ENCODE measurements at places on chromosomes 5 and 9.

DNA sequence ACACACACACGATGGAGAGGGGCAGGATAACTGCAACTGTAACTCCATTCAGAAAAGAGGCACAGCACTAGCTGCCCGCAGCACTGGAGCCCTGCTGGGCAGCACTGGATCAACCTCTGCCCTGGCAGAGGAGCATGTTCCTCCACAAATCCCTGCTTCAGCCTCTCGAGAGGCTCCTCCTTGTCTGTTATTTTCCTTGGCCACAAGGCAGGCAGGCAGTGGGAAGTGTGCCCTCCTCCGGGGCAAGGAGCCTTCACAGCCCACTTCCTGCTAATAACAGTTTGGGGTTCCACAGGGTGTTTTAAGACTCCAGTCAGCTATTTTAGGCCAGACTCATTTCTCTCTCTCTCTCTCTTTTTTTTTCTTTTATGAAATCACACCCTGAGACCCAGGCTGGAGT is 11.8 kb downstream of the FXN start:
- DNase-seq: no peak

- DNase-seq: peak; percentile 30
Measured at GRCh38 chr5:172414531-172415361, 39.6 kb downstream of the SH3PXD2B start.

DNA sequence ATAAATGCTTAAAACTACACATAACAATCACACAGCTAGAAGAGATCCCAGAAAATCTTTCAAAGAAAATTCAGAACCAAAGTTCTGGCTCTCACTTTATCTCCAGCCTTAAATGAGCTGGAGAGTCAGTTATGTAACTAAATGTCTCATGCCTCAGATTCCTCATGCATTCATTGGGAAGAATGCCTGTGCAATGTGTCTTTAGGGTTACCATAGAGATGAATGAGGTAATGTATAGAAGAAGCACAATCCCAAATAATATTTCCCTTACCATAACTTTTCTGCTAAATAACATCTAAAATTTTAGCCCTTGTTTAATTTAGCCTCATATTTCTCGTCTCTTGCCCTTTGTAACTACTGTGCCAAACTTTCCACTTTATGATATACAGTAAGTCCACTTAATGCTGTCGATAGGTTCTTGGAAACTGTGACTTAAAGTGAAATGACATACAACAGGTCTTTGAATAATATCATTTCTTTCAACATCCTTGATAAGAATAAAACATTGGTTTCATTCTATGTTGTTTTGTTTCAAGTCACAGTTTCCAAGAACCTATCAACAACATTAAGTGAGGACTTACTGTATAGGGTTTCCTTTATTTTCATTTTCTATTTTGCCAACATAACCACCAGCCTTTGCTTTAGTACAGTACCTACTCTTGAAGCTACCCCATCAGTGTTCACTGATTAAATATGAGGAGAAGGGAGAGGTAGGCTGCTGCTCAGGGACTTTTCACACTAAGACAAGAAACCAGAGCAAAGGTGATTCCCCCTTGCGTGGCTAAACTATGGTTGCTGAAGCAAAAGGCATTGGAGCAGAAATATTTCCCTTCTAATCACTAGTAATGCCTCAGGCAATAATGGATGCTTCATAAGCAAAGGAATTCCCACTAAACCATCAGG is 295.7 kb upstream of the PTGER4 start:
- no peak for DNase-seq

- DNase-seq: no peak
Measured at GRCh38 chr9:19201899-19202891, 28.3 kb upstream of the DENND4C start.

DNA sequence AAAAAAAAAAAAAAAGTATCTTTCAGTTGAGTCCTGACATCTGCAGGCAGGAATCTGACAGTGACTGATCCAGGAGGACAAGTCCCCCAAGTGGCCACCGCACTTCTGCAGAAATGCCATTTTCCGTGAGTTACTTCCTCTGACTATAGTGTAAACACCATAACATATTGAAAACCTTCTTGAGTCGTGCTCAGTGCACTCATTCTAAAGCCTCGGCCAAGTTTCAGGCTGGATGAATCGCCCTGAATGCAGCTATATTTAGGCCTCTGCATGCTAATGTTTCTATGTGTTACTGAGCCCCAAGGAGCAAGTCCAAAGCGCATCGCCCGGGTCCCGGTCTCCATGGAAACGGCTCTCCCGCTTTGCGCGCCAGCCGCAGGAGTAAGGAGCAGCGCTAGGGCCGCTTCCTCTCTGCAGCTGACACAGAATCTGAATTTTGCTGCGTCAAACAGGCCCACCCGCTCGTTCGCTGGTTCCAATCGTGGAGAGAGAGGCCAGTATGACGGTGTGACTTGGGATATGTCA is 335.4 kb downstream of the MSX2 start:
- no peak for DNase-seq

DNA sequence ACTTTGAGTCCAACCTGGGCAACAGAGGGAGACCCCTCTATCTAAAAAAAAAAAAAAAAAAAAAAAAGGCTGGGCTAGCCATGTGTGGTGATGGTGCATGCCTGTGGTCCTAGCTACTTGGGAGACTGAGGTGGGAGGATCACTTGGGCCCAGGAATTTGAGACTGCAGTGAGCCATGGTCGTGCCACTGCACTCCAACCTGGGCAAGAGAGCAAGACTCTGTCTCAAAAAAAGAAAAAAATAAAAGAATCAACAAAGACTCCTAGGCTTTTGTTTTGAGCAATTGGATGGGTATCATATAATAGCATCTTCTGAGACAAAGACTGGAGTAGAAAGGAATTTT is 481.7 kb upstream of the PAPPA start:
- DNase-seq: no peak

DNA sequence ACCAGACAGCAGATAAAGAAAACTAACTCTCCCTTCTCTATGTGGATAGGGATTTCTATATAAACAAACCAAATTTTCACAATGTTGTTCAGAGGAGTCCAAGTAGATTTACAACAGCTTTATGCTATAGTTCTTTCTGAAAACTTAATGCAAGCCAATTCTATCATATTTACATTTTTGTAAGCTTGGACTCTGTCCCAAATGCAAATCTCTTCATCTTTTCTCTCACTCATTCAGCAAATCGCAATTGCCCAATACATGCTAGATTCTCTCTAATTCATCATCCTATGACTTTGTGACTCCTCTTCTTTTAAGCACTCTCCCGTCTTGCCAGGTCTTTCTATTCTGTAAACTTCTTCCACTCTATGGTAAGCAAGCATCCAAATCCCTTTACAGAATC is 39.1 kb upstream of the UGT3A2 start:
- DNase-seq: no peak

DNA sequence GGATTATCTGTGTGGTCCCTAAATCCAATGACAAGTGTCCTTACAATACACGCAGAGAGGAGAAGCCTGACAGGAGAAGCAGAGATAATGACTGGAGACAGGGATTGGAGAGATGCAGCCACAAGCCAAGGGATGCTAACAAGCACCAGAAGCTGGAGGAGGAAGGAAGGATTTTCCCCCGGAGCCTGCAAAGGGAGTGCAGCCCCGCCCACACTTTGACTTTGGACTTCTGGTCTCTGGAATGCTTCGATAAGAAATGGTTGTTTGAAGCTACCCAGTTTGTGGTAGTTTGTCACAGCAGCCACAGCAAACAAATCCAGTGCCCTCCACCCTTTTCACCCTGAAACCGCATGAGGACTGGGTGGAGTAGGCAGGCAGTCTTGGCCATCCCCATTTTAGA is 77.2 kb upstream of the BOD1 start:
- DNase-seq: no peak

GRCh38 chr9:13369431-13369830 is 89.9 kb upstream of the MPDZ start:
- no peak for DNase-seq

- DNase-seq: peak; percentile 3
Measured at GRCh38 chr9:30075451-30076199, 2308.8 kb upstream of the ACO1 start.

- no peak for DNase-seq
Measured at GRCh38 chr5:65364907-65365306, 116.8 kb downstream of the ADAMTS6 start.

GRCh38 chr5:155418960-155419579 is 405.5 kb downstream of the KIF4B start:
- DNase-seq: no peak

DNA sequence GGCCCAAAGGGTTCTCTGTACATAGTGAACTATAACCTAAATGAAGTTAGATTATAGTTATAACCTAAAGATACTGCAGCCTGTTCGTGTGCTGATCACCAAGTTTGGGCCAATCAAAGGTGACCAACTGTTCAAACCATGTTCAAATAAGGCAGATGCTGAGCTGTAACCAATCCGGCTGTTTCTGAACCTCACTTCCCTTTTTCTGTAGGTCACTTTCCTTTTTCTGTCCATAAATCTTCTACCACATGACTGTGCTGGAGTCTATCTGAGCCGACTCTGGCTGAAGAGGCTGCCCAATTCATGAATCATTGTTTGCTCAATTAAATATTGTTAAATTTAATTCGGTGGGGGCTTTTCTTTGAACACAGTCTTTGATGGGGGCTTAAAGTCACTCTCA is 1920.2 kb downstream of the MAT2B start:
- DNase-seq: no peak

DNA sequence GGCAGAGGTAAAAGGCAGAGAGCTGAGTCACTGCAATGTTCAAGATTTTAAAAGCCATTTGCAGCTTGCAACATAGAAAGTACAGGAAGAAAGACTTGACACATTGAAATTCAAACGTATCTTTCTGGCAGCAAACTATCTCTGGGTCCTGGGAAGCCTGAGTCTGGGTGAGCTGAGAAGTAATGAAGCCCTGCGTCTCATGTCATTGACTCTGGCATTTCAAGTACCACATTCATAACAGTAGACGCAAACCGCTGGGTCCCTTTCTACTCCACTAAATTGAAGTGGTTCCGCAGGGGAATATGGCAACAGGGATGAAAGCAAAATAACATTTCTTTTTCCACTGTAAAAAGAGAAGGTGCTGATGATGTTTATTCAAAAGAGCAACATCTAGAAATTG is 694.3 kb downstream of the BRINP1 start:
- no peak for DNase-seq

- DNase-seq: no peak
Measured at GRCh38 chr5:144017631-144018030, 152.8 kb downstream of the YIPF5 start.

- peak; percentile 21 for DNase-seq
Measured at GRCh38 chr9:8365029-8365428, 565.5 kb upstream of the DMAC1 start.

All from H54 (cell line).